ENCODE measurements at places on chromosomes 1 and 21. TPM values are rescaled to one million over a fixed set of nuclear protein-coding genes. Genes with fewer than 3 reads are reported as not detected.

GRCh38 chr1:95145493-95145892 is 28.3 kb downstream of the TLCD4 start:
- DNase-seq, result no peak

DNA sequence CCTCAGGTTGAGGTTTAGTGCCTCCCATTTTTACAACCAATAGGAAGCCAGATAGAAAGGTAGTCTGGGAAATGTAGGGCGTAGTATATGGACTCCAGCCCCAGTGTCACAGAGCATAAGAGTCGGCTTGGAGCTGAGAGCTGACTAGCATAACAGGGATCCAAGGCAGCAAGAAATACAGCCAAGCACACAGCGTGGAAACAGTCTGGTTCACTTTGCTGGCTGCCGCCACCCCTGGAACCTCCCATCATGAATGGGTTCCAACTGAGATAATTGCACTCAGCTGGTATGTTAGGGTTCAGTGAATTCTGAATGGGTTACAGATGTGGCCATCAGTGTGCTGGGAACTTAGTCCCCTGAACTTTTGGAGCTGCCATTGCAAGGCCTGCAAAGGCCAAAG is 76.7 kb upstream of the GPR88 start:
- no peak for DNase-seq

GRCh38 chr1:89361681-89362080 is 2.2 kb upstream of the GBP6 start:
- DNase-seq, result no peak

GRCh38 chr1:152864443-152864842 is 4.6 kb downstream of the LCE7A start:
- no peak for DNase-seq

DNA sequence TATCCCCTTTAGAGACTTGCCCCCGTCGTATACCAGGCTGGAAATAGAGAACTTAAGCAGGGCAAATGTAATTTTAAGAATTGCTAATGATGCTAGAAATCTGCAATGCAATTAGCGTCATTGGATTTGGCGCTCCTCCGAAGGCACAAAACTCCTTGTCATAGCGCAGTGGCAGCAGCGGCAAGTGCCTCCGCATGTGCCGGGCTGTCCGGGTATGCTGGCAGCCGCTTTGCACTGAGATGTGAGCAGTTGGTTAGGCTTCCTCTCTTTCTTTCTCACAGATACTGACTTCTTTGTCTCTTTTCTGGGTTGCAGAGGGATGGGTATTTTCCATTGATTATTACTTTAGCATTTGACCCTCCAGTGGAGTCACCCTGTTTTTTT is 193.4 kb upstream of the LMO4 start:
- DNase-seq, result no peak

- DNase-seq, result no peak
Measured at GRCh38 chr1:151516031-151516511, 4.9 kb downstream of the CGN start.

GRCh38 chr1:116510361-116510760 is 60.5 kb downstream of the CD58 start:
- no peak for DNase-seq

DNA sequence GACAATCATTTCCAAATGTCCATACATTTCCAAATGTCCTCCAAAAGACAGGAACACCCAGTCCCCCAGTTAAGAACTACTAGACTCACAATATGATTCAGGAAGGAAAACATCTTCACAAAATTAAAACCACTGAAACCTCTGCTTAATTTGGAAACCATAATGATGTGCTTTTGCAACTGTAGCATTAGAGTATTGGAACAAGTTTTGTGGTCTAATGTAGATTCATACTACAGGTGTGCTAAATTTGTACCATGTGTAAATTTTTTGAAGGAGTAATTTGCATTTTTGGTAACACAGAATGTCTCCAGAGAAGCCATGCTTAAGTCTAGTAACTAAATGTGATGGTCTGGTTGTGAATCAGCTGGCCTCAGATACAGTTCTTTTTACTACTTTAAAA is 129.6 kb downstream of the DPYD start:
- no peak for DNase-seq

DNA sequence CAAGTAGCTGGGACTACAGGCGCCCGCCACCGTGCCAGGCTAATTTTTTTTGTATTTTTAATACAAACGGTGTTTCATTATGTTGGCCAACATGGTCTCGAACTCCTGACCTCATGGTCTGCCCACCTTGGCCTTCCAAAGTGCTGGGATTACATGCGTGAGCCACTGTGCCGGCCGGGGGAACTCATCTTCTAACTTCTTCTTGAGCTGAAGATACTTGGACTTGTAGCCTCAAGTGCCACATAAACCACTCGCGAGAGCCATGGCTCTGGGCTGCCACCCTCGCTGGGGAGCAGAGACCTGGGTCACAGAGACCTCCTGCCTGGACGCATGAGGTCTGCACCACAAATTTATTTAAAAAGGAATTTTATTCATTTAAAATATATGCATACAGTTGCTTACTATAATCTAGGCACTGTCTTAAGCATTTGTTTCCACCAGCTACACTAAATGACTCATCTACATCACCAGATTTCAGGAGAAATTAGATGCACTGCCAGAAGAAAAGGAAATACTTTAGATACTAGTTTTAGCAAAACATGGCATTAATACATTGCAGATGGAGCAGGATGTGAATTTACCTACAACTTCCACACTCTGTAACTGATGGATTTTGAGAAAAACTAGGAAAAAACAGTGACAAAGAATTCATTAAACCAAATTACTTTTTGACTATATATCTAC is 29.9 kb upstream of the PUM1 start:
- peak; percentile 79 for DNase-seq

- DNase-seq, result no peak
Measured at GRCh38 chr1:164640686-164641352, 81.8 kb downstream of the PBX1 start.

- DNase-seq, result no peak
Measured at GRCh38 chr21:26632691-26633090, 59.6 kb upstream of the CYYR1 start.

GRCh38 chr21:29017639-29018237 is 1.4 kb downstream of the RWDD2B start:
- DNase-seq, result no peak

- no peak for DNase-seq
Measured at GRCh38 chr1:58994664-58995063, 210.8 kb upstream of the JUN start.

GRCh38 chr1:47663286-47663685 is 225.4 kb downstream of the FOXD2 start:
- DNase-seq, result no peak

DNA sequence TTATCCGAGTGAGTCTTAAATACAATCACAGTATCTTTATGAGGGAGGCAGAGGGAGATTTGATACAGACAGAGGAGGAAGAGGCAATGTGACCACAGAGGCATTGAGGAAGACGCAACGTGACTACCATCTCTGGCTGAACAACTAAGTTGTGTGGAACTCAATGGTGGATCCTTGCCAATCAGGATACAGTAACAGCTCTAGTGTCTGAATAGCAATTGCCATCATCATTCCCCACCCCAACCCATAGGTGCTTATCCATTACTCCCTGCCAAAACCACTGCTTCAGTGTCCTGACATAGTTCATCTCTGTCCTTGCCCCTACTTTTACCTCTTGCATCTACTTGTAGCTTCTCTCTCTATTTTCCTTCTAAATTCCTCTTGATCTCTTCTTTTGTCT is 20.5 kb upstream of the RHBDL2 start:
- peak; percentile 76 for DNase-seq

DNA sequence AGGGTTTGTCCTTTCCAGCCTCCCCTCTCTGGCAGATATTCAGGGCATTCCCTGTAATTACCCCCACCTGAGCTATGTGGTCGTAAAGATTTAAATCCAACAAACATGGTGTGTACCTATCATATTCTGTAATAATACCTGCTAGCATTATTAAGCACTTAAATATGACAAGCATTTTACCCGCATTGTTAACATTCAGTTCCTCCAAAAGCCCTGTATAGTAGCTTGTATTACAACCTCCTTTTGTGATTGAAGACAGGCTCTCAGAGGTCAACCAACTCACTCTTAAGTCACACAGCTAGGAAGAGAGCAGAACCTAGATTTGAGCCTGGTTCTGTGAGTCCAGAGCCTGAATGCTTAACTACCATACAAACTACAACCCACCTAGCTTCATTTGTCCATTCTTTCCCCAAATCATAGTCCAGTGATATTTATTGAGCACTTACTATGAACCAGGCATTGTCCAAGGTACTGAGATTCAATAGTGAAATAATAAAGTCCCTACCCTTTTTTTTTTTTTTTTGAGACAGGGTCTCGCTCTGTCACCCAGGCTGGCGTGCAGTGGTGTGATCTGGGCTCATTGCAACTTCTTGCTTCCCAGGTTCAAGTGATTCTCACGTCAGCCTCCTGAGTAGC is 13.8 kb upstream of the KDM4A start:
- no peak for DNase-seq

GRCh38 chr1:25952841-25953401 is 44.9 kb downstream of the PAFAH2 start:
- DNase-seq, result peak; percentile 58

DNA sequence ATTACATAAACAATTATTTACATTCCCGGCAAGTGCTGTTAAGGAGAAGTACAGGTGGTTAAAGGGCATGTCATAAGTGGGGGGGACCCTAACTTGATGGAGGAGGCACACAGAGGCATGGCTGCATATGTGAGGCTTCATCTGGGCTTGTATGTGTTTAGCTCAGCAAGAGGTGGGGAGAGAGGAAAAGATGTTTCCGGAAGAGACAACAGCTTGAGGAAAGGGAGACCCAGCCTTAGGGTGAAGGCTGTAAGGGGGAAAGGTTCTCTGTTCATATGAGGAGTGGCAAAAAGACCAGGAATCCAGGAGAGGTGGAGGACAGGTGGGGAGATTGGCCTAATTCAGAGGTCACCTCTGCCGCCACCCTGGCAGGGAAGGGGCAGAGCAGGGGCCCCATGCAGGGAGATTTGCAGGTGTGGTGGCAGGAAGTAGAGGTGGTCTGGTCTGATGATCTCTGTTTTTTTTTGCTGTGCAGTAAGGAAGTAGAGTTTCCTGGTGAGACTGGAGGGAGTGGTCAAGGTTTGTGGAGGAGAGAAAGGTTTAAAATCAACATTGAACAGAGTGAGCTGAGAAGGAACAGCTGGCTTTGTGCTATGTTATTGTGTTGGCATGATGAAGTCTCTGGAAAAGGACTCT is 9.0 kb downstream of the TRAF5 start:
- DNase-seq, result no peak

- peak; percentile 82 for DNase-seq
Measured at GRCh38 chr21:21163904-21164303, 165.7 kb downstream of the NCAM2 start.

- no peak for DNase-seq
Measured at GRCh38 chr1:225979421-225979820, 19.7 kb downstream of the SDE2 start.

GRCh38 chr1:219985169-219985568 is 56.8 kb upstream of the SLC30A10 start:
- DNase-seq, result no peak

GRCh38 chr1:29096231-29096886 is 27.3 kb downstream of the TMEM200B start:
- no peak for DNase-seq

GRCh38 chr1:100731758-100732157 is 12.2 kb downstream of the VCAM1 start:
- DNase-seq, result no peak

DNA sequence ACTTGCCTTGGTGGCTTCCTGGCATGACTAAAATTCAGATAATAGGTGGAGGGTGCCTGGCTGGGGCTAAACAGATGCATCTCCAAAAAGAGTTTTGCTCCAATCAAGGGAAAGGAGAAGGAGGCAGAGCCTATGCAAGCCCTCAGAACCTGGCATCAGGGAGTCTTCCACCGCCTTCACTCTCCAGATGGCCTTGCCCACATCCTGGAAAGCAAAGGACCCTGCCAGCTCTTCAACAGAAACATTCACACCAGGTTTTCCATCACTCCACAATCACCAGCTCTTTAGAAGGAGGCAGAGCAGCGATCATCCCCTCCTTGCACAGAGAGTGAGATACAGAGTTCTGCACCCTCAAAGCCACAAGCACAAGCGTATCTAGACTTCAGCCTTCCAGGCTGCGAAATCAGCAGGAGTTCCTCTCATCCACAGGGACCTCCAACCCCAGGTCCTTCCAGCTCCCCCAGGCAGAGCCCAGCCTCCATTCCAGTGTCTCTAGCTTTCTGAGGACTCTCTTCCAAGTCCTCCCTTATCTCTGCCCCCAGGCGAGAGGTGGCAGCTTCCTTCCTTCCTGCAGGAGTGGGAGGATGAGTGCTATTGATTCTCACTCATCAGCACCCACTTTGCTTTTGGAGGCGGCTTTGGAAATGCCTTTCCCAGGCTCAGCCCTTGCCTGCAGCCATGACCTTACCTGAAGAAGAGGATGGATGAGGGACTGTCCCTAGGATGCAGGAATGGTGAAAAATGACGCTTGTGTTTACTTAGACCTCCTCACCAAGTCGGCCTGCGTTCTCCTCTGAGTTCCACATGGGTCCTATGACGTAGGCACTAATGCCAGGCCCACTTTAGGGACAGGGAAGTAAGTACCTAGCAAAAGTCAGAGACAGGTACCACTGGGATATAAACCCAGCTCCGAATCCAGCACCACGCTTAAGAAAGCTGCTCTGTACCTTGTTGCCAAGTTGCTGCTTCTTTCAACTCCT is 75.4 kb downstream of the RIPK4 start:
- DNase-seq, result no peak

- peak; percentile 89 for DNase-seq
Measured at GRCh38 chr1:192702212-192702902, 66.4 kb downstream of the RGS13 start.

GRCh38 chr1:77279929-77280328 is 1.9 kb upstream of the AK5 start:
- no peak for DNase-seq

GRCh38 chr1:3074800-3075199 is 5.8 kb downstream of the PRDM16 start:
- DNase-seq, result no peak

DNA sequence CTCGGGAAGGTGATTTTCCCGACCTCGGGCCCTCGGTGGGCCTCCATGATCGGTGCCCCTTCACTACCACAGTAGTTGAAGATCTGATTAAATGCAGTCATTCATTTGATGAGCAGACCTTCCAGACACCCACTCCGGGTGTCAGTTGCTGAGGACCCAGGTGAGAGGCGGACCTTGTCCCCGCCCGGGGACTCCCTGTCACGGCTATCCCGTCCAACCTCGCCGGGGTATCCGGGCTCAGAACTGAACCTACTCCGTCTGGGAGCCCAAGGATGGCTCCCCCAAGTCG is 22.6 kb downstream of the RNU1-3 start:
- no peak for DNase-seq

- peak; percentile 41 for DNase-seq
Measured at GRCh38 chr1:214316593-214316992, 35.6 kb downstream of the SMYD2 start.

- no peak for DNase-seq
Measured at GRCh38 chr1:243483071-243483771, 227.4 kb downstream of the SDCCAG8 start.

- DNase-seq, result peak; percentile 86
Measured at GRCh38 chr1:93844262-93845045, 34.6 kb downstream of the DNTTIP2 start.

- no peak for DNase-seq
Measured at GRCh38 chr1:85283475-85284199, 7.2 kb upstream of the BCL10 start.

Gene DCDC2B
- not detected for total RNA-seq

Gene CDCA8
- total RNA-seq, result 6.1 TPM

Gene TMPRSS2
- total RNA-seq, result not detected

Gene LCK
- total RNA-seq, result not detected

Gene IL24
- under 0.01 TPM for total RNA-seq

Gene POU3F1
- not detected for total RNA-seq

Gene KIAA0040
- total RNA-seq, result under 0.01 TPM

Gene ARMH1
- 0.28 TPM for total RNA-seq

Gene VHLL
- 0.28 TPM for total RNA-seq

Gene TSPAN2
- total RNA-seq, result 0.83 TPM

Gene DNALI1
- 9.1 TPM for total RNA-seq

Gene S100A9
- not detected for total RNA-seq

Gene PDZK1IP1
- not detected for total RNA-seq

Gene PRRC2C
- 66.4 TPM for total RNA-seq

Measured in IMR-90 (cell line).